Left ventricle myocardium inferior (tissue), 1 donor: ENCODE measurements at places on chromosomes 12 and 14.

GRCh38 chr12:131989021-131989420 lies 39.3 kb downstream of the EP400 start:
- DNase-seq, result no peak

DNA sequence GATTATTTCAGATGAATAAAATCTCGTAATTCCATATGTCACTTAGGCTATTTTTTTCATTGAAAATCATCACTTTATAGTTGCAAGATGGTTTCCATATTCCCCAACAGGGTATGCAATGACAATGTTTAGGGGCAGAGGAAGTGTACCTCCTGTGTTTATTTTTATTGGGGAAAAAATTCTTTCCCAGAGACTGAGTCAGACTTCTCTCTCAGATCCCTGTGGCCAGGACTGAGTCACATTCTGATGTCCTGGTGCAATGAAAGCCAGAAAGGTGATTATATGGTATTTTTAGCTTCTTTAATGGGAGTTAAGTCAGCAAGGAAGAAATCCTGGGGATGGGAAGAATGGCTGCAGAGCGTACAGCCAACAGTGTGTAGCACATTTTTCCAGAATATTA lies 196.9 kb upstream of the ALG10 start:
- DNase-seq, result no peak

DNA sequence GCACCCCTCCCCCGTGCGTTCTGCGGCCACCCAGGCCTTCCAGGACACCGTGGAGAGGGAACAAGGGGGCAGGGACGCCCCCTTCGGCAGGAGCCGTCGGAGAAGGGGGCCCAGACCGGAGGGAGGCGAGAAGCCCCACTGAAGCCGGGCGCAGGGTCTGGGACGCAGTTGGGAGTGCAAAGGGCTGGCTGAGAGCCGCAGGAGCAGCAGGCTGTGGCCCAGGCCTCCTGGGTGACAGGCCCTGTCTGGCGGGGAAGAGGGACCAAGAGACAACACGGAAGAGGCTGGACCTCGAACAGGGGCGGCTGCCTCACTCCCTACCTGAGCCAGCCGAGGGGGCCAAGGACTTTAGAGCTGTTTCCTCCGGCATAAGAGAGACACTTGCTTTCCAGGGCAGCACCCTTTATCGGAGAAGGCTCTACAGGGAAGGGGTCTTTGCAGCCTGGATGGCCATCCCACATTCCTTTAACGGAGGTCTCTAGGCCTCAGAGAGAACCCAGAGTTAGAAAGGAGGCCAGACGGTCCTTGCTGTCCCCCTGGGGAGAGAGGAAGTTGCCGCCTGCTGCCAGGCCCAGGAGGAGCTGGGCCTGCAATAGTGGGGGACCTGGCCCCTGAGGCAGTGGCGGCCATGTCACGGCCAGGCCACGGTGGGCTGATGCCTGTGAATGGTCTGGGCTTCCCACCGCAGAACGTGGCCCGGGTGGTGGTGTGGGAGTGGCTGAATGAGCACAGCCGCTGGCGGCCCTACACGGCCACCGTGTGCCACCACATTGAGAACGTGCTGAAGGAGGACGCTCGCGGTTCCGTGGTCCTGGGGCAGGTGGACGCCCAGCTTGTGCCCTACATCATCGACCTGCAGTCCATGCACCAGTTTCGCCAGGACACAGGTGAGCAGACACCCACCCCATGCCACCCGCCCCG lies 1.3 kb downstream of the DTX1 start:
- DNase-seq, result no peak

GRCh38 chr12:45852508-45852907 lies 123.0 kb downstream of the ARID2 start:
- DNase-seq, result peak; percentile 53

- no peak for DNase-seq
Observed at GRCh38 chr14:91167380-91167770, 53.5 kb downstream of the DGLUCY start.

- no peak for DNase-seq
Observed at GRCh38 chr12:59151243-59151642, 230.9 kb upstream of the LRIG3 start.

- no peak for DNase-seq
Observed at GRCh38 chr12:17577405-17577804, 512.6 kb downstream of the RERGL start.

DNA sequence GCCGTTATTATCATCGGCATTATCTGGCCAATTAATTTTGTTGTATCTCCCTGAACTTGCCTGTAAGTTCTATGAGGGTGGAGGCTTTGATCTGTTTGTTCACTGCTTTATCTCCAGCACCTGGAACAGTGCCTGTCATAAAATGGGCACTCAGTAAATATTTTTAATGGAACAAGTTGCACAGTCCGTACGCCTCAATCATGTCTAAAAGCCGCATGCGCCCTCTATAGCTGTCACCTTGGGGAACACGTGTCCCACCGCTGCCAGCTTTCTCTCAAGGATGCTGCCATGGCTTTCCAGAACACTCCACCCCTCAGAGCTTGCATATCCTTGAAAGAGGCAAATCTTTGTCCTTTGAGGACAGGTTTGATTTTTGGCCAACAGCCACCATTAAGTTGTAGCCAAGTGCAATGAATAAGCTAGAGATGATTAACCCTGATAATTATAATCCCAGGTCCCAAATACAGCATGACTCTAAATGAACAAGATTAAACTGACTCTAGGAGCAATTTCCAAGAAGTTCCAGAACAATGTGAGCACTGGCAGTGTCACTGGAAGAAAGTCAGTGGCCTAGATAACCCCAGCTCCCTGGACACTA lies 55.1 kb downstream of the ERH start:
- no peak for DNase-seq

DNA sequence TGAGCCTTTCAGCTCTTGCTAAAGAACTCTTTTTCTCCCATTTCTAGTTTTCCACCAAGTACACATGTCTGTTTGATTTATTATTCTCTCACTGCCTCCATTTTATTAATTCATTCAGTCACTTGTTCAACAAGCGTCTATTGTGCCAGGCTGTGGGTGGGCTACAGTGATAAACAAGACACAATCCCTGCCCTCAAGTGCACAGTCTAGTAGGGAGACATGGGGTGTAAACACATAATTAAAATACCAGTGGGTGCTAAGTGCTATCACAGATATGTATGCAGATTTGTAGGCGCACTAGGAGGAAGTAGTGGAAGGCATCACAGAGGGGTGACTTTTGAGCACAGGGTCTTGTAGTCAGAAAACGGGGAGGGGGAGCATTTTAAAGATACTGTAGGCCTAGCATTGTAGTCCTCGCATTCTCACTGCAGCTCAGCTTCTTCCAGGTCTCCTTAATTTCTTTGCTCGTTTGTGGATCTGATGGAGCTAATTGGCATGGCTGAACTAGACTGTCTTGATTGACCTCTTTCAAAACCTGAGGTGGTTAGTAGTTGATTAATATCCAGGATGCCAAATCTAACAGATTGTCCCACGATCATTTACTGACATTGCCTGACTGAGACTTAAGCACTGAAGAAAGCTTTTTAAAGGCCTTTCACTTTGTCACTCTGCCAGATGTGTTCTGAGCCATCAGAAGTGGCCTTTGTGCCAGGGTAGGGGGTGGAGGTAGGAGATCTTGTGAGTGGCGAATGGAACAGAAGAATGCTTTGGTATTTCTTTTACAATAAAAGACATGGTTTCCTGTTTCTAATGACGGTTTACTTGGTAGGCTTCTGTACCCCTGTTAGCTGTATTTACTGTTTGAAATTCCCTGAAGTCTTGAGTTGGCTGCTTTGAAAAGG lies 116.9 kb downstream of the DIP2B start:
- DNase-seq, result no peak

DNA sequence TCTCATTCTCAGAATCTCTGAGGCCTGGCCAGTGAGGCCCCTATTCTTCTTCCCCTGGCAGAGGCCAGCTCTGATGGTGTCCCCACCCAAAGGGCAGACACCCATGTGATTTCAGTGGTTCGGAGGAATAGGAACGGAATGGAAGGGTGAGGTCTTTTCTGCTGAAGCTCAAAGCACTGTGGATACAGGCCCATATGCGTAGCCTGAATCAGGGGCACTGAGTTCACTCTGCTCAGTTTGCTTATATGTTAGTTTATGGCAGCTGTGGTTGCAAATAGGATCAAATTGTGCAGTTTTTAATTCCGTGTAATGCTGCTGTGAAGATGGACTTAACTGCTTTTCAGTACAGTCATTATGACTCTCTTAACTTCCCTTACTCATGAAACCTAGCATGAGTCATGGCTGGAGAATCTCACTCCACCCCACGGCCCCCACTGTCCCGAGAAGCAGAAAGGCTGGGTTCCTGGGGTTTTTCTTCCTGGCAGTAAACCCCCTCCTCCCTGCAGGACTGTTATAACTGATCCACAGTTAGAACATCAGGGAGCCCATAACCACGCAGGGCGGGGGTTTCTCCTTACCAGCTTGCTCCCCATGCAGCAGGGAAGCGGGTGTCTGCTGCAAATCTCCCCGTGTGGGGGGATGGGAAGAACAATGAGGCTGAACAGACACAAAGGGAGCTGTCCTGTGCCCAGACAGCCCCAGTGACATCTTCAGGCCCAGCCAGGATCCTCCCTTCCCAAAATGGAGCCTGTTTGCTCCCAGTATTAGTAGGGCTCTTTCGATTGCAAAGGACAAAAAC lies 122.7 kb downstream of the SLC38A6 start:
- DNase-seq, result no peak

- DNase-seq, result no peak
Observed at GRCh38 chr14:85333313-85333712, 196.6 kb upstream of the FLRT2 start.

DNA sequence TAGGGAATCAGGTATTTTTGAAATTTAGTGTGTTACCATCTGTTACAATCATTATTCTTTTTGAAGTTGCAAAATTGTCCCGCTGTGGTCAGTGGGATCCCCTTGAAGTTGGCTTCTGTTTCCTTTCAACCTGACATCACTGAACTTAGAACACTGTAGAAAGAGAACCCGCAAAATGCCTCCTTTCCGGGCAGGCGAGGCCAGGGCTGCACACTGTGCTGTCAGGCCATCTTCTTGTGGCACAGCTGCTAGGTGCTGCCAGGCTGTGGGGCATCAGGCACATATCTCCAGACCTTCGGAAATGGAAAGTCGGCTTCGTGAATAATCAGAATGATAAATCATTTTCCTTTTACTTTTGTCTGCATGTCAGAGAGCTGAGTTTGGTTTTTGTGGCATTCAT lies 103.5 kb downstream of the GLT1D1 start:
- DNase-seq, result no peak

GRCh38 chr12:93657071-93657470 lies 20.1 kb upstream of the CRADD start:
- DNase-seq, result no peak

GRCh38 chr12:14454098-14454907 lies 88.8 kb downstream of the ATF7IP start:
- no peak for DNase-seq

GRCh38 chr14:81727218-81727617 lies 193.6 kb upstream of the SEL1L start:
- no peak for DNase-seq

DNA sequence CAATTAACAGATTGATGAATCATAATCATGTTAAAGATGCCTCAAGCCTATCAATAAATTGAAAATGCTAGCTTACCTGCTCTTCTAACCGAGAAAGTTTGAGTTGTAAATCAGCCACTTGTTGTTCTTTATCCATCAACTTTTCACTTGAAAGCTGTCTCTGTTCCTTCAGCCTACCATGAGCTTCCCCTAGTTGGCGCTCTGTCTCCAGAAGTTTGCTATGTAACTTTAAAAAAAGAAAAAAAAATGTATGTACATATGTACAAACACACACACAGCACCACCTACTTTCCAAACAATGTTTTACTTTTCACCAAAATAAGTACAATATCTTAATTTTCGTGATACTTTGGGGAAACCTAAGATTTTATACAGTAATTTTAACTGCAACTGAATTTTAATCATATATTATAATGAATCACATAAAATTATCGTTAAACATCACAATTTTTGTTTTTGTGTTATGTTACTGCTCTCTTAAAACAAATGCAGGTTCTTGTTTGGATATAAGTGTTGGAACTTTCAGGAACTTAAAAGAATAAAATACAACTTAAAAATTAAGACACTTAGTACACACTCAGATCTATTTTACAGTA lies 101.2 kb downstream of the EEA1 start:
- no peak for DNase-seq

- DNase-seq, result no peak
Observed at GRCh38 chr12:113598815-113599406, 127.2 kb upstream of the LHX5 start.

- no peak for DNase-seq
Observed at GRCh38 chr12:117818400-117818799, 150.4 kb downstream of the KSR2 start.

DNA sequence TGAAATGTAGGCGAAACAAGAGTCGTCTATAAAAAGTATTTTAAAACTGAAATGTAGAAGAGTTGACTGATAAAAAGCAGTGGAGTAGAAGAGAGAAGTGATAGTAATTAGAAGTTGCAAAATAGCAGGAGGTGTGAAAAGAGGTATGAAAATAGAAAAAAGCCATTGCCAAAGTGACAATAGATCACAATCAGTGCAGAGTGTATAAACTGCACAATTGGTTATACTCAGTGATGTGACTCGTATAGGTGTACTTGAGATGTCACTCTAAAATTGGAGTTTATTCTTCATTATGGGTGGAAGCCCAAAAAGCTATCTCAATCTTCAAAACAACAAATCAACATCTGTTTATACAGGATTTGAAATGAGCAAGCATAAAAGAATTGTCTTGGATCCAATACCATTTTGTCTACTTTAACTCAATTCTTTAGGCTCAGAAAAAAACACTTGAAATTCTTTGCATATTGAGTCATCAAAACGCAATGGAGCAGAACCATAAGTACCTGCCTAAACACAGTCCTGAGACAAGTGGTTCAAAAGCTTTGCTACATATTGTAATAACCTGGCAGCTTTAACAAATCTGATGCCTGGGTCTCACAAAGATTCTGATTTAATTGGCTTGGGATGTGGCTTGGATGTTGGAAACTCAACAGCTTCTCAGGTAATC lies 8.8 kb downstream of the IKBIP start:
- no peak for DNase-seq

GRCh38 chr14:105488781-105489541 lies 2.1 kb upstream of the TEDC1 start:
- peak; percentile 22 for DNase-seq

DNA sequence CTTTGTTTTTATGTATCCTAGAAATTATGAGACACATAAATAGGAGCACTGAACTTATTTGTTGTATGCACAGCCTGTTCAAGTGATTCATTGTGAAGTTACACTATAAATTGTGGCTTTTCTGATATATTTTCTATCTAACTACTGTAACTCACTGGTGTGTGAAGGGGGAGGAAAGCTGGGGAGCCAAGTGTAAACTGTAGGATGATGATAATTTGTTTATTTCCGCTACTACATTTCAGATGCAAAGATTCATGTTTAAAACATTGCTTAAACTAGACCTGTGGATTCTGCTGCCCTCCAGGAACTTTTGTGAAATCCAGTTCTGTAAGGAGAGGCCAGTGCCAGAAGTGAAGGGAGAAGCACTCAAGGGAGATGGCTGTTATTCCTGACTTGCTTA lies 3.3 kb downstream of the TMTC2 start:
- no peak for DNase-seq

GRCh38 chr12:53804429-53804828 lies 52.6 kb upstream of the CISTR start:
- no peak for DNase-seq

- DNase-seq, result no peak
Observed at GRCh38 chr12:111672822-111673381, 12.9 kb downstream of the BRAP start.
